Naive B cell (primary cell): ENCODE measurements at places on chromosomes 11 and 22.

GRCh38 chr11:61027141-61027840, 55.8 kb downstream of the CD6 start:
- no peak for DNase-seq

- DNase-seq, result no peak
Measured at GRCh38 chr11:117449111-117449693, 121.5 kb downstream of the CEP164 start.

DNA sequence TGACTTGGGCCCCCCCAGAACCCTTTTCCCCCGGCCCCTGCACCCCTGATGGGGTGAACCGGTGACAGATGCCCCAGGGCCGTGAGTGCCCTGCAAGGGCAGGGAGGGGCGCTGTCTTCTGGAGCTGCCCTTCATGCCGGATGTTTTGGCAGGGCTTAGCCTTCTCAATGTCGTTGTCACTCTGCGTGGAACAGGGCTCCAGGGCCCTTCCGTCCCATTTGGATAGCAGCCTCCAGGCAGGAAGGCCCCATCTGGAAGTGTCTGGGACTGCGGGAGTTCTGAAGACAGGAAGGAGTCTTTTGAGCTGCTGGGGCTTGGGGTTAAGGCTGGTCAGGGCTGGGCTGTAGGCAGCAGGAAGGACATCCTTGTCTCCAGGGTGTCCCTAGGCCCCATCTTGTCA, 4.6 kb downstream of the FRMD8 start:
- DNase-seq, result no peak

DNA sequence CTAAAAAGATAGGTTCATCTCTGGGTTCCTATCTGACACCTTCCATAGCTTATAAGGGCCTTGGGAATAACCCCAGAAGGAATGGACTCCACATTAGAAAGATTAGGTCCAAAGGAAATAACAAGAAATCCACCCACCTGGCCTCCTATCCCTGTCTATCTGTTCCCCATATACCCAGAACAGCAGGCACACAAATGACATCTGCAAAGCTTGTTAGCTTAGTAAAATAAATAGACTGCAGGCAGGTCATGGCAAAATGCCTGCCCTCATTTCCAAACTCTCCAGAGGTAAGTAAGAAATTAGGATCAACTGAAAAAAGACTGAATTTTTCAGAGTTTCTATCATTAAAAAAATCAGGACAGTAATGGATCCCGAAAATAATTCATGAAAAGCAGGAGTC, 489.5 kb downstream of the DLG2 start:
- DNase-seq, result no peak

GRCh38 chr22:44450503-44450902, 47.5 kb downstream of the RTL6 start:
- no peak for DNase-seq

- DNase-seq, result no peak
Measured at GRCh38 chr11:22764735-22765134, 64.9 kb downstream of the SVIP start.
